ENCODE measurements at places on chromosomes 3 and 15.

DNA sequence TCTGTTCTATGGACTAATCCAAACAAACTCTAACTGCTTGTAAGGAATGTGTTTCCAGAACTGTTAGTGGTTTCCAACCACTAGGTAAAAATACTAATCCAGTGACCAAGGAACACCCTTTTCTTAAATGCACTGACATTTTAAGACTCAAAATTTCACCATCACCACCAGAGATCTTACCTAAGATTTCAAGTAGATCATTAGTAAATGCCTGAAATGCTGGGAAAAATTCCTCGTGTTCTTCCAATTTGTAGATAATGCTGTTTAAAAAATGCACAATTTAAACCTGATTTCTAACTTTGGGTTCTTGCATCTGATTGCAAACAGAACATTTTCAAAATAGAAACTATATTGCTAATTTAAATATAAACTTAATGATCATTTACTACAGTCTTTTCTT lies 63.4 kb downstream of the ESYT3 start:
- no peak for DNase-seq

DNA sequence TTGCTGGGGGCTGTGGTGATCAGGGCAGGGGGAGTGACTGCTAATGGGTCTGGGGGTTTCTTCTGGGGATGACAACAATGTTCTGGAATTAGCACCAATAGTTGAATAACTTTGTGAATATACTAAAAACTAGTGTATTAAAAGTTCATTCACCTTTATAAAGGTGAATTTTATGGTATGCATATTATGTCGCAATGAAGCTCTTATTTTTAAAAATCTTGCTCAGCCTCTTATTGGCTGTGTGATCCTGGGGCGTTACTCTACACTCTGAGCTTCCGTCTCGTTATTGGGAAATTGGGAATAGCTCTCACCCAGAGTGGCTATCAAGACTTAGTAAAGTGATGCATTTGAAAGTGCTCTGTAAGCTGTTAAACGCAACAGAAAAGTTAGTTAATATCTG lies 105.3 kb downstream of the SEC22A start:
- no peak for DNase-seq

DNA sequence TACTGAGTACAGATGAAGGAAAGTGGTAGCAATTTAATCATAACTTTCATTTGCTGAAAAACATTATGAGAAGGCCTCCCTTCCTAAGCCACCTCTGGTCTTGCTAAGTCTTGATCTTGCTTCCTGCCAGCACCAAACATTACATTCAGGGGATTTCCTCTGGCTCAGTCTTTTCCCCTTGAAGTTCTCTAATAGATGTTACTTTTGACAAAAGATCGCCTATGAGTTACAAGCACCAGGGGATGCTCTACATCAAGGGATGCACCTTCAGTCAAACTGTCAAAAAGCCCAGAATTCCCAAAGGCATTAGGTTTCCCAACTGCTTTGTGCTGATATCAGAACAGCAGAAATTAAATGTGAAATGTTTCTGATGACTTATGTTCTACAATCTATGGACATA lies 47.3 kb downstream of the AQP9 start:
- DNase-seq, result no peak

- DNase-seq, result no peak
These were observed 77.7 kb downstream of the USP13 start for GRCh38 chr3:179730506-179730905.

GRCh38 chr3:105832644-105833043 lies 36.2 kb downstream of the CBLB start:
- DNase-seq, result no peak

- no peak for DNase-seq
These were observed 22.4 kb downstream of the SLMAP start for GRCh38 chr3:57778494-57778893.

GRCh38 chr3:186342197-186342596 lies 19.8 kb downstream of the DGKG start:
- no peak for DNase-seq

GRCh38 chr3:194840661-194841514 lies 155.2 kb downstream of the FAM43A start:
- no peak for DNase-seq

GRCh38 chr3:85337895-85338294 lies 379.1 kb downstream of the CADM2 start:
- no peak for DNase-seq

DNA sequence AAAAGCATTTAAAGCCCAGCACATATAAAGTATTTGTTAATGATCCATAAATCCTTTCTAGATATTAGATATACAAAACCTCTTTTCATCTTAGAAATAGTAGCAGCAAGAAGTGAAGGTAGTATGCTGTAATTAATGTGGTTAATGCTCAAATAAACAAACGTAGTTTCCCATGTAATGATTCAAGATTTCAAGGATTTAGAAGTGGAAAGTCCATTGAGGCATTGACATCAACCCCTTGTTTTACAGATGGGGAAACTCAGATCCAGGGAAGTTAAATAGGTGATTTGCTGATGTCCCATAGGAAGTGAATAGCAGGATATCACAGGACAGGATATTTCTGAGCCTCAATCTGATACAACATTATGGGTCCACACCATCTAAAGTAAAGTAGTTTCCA lies 47.2 kb downstream of the TSC22D2 start:
- DNase-seq, result no peak

DNA sequence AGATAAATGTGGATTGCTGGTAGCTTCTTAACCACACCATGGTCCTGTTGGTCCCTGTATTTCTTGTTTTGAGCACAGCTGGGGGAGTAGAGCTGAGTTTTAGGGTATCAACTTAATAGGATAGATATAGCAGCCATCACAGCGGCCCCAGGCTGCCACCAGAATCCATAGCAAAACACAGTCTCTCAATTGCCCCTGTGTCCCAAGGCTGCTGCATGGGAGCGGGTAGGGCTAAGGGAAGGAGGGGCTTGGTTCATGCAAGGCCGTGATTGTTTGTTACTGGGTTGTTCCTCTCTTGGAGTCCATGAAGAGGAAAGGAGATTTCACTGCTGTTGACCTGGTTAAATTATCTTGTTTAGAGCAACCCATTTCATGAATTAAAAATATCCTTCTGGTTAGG lies 22.1 kb downstream of the ARNT2 start:
- DNase-seq, result no peak

DNA sequence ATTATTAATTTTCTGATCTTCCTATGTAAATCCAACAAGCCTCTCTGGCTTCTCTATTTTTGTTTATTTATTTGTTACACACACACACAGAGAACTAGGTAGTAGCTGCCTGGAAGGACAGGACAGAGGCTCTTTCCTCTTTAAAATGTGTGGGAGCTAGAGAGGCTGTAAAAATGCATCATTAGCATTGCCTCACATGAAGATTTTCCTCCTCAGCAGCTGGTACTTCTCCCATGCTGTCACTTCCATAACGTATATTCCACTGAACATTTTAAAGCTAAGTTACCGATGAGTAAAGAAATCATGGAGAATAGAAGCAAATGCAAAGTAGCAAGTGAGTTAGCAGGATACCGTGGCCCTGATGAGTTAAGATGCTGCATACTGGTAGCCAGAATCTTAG lies 63.9 kb downstream of the IMPG2 start:
- DNase-seq, result no peak

GRCh38 chr3:190279690-190280089 lies 42.6 kb downstream of the CLDN1 start:
- no peak for DNase-seq

DNA sequence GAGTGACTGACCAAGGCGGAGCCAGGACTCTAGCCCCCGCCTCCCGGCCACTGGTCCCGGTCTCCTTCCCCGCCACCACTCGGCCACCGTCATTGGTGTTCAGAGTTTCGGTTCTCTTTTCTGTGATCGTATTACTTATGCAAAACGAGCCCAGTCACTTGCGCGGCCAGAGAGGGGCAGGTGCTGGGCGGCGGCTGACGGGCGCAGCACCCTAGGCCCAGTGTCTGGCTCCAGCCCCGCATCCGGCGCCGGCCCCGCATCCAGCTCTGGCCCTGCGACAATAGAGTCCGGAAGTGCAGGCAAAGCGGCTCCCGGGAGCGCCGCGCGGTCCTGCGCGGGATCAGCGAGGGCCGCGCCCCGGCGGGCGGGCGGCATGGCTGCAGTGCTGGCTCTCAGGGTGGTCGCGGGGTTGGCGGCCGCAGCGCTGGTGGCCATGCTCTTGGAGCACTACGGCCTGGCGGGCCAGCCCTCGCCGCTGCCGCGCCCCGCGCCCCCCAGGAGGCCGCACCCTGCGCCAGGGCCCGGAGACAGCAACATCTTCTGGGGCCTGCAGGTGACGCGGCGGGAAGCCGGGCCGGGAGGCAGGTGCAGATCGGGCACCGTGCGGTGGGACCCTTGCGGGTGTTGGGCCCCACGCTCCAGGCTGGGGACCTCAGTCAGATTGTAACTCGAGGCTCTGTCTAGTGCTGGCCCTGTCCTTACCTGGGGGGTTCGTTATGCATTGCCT lies at the start of gene TMEM62:
TSS of gene TMEM62 (plus strand) at position 157 of the 727 bp plus-strand sequence. CDS start at position 374, 217 bp downstream.
- peak; percentile 78 for DNase-seq

GRCh38 chr3:133797396-133798105 lies 8.1 kb upstream of the SRPRB start:
- DNase-seq, result no peak

DNA sequence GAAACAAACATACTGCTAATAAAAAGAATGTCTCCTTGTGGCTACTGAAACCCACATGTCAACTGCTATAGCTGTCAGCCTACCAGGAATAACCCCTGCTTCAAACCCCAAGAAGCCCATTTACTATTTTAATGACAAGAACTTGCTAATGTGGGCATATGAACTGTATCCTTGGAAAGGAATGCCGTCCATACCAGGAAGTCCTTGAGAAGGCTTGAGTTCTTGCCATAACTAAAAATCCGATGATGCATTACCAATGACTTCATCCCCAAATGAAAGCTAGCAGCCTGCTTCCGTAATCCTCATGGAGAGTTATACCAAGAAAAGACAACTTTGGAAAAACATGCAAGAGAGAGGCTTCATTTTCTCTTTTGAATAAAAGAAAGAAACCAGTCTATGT lies 34.8 kb downstream of the MINDY4B start:
- no peak for DNase-seq

DNA sequence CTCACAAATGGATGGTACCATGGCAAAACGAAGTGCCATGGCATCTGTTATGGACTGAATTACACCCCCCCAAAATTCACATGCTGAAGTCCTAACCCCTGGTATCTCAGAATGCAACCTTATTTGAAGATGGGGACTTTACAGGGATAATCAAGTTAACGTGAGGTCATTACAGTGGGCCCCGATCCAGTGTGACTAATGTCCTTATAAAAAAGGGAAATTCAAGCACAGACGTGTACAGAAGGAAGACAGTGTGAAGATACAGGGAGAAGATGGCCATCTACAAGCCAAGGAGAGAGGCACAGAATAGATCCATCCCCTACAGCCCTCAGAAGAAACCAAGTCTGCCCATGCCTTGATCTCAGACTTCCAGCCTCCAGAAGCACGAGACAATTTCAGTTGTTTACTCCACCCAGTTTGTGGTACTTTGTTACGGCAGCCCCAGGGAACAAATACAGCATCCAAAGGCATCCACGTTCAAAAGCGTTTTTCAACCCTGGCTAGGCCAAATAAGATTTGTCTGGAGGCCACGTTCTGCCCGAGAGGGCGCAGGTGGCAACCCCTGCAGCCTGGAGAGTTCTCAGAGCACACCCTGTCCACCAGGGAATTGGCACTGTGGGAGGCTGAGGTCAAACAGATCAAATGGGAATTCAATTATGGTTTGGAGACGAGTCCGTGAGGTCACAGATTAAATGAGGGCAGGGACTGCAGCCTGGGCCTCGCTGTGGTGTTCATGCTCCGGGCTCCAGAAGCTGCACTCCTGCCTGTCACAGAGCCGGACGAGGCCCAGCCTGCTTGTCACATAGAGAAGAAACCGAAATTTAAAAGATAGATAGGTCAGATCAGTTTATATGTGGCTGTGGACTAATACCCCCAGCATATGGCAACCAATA lies 494.8 kb downstream of the SHQ1 start:
- DNase-seq, result no peak

GRCh38 chr15:32737304-32737703 lies 19.5 kb downstream of the GREM1 start:
- no peak for DNase-seq

DNA sequence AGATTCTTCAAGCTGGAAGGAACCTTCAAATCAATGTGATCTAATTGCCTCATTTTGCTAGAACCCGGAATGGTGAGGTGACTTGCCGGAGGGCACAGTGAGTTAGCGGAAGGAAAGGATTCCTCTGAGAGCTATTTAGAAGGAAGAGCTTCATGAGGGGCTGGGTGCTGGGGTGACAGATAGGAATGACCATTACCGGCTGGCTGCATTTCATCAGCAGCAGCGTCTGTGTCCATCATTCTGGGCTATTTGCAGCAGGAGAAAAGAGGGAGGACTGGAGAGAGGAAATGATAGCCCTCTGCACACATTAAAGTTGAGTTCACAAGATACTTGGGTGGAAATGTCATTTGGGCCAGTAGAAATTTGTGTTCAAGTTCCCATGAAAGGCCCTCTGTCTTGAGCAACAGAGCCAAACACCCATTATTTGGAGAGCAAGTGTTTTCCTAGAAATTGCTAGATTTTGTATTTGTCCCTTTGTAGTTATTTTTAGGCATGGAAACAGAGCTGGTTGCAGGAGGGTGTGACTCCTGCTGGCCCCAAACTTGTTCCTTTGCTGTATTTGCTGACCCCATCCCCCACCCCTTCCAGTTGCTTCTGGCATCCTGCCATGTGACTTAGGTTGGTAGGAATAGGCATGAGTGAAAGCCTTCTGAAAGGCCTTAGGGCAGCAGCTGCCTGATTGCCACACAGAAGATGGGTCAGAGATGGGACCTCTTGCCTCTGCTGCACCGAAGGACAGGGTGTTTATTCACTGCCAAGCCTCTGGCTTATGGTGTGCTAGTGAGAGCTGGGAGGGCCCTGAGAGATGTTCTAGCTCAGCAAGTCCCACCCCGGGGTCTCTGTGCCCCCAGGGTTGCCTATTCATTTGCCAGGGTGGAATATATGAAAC lies 87.5 kb upstream of the PLXNA1 start:
- peak; percentile 10 for DNase-seq

- DNase-seq, result no peak
These were observed 134.1 kb downstream of the ARPP21 start for GRCh38 chr3:35773417-35773816.

DNA sequence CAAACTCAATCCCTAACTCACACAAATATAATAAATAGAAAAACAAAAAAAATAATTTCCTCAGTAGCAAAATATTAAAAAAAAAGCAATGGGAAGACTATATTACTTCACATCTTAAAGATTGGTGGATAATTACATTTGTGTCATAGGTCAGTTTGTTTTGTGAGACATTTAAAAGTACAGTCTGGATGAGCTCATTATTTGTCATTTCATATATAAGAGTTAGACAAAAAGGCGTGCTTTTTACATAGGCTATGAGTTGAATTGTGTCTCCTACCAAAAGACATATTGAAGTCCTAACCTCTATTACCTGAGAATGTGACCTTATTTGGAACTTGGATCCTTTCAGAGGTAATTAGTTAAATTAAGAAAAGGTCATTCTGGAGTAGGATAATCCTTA lies 710.1 kb upstream of the CBLB start:
- no peak for DNase-seq

- DNase-seq, result no peak
These were observed 129.5 kb upstream of the ZBED2 start for GRCh38 chr3:111724694-111725093.
